ENCODE measurements at places on chromosomes 4 and X.

DNA sequence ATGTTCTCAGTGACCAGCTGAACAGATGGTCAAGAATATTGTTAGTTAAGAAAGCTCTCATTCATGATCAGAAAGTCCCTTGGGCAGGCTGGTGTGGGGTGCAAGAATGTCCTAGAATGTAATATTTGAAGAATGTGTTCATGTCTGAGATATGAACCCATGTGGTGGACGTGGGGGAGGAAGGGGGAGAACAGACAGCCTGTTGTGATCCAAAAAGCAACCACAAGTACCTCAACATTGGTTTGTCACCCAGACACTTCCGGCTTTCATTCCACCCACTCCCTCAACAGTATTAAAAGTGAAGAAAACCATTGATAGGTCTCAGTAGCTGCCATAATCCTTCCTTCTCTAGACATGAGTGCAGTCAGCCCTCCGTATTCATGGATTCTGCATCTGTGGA, 82.2 kb downstream of the MAML3 start:
- peak; percentile 54 for DNase-seq

GRCh38 chr4:2785613-2786012, 7.3 kb upstream of the SH3BP2 start:
- DNase-seq: no peak

DNA sequence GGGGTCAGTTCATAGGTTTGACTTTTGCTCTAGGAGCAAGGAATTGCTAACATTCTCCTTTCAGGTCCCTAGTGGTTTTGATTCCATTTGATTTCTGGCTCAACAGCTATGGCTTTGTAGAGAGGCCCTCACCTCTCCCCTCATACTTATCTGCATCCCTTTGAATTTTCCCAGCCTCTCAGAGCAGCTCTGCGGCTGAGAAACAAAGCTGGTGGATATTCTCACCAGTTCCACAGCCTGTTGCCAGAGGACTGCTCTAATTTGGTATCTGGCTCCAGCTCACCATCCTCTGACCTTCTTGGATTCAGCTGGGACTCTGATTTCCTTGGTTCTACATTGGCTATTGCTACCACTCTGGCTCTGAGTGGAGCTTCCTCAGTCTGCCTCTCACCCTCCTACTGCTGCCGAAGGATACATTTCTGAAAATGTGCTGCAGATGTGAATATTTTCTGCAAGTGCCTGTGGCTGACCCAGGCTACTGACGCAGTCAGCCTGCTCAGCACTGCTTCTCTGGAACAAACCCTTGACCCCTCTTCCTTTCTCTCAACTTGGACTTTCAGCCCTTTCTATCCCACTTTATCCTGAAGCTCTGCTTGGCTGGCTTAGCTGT, 110.9 kb upstream of the ENPEP start:
- no peak for DNase-seq

GRCh38 chrX:114075073-114075673, 508.7 kb upstream of the HTR2C start:
- no peak for DNase-seq

DNA sequence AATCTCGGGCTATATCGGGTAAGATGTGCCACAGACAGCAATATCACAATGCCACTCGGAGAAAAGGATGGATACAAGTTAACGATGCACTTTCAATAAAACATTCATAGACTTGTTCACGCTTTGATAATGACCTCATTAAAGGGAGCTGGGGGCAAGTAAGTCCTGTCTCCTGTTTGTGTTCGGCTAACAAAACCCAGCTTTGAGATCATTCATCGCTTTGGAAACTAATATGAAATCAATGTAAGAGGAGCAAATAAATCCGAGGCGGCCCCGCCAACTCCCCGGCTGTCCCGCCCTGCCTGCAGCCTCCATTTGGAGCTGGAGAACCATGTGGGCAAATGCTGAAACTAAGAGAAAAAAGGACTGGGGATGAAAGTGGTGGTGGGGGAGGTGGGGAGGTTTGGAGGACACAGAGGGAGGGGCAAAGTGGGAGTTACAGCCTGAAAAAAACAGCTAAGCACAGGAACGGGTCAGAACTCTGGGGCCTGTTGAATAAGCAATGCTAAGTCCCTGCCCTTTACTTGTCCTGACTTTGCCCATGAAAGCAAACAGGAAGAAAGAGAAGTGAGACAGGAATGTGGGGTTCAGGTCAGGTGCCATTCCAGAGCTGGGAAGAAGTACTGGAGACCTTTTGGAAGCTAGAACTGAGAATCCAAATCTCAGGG, 3.5 kb upstream of the GSX2 start:
- DNase-seq: no peak

GRCh38 chr4:122783301-122784215, 43.1 kb upstream of the FGF2 start:
- DNase-seq: no peak

DNA sequence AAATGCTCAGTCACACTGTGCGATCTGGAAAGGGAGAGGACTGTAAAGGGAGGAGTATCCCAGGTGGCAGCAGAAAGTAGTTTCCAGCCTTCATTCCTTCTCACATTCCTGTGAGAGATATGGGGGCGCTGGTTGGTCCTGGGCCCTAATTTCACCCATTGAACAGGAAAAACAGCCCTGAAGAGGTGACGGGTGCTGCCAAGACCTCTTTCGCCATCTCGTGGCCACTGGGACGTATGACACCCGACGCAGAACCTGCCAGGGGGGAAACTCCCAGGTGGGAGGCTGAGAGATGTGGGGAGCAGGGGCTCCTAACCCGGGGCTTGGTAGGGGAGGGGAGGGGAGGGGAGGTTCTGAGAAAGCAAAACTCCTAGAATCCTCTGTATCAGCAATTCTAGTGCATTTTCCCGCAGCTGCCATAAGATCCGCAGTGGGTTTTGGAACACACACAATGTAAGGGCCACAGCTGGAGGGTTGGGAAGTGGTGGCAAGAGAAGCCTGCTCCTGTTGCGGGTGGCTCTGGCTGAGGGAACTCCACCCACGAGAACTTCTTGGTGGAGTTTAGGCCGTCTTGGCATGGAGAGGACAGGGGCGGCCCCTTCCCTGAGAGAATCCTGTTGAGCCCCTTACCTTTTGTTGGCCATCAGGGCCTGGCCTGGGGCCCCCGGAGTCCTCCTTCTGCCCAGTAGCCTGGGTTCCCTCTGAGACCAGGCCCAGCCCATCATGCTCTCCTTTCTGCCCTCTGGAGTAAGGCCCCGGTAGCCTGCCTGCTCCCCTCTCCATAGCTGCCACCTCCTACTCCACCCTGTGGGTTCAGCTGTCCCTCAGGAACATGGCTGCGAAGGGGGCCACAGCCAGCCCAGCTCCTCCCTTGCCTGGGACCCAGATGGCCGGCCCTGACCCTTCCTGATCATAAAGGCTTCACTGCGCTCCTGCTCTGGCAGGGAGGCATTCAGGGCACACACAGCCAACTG, 134.1 kb downstream of the OR13H1 start:
- peak; percentile 5 for DNase-seq

All from activated T-cell treated with anti-CD3 and anti-CD28 coated beads for 4 hours (primary cell).